ENCODE measurements at places on chromosomes 7 and 10. TPM values are rescaled to one million over a fixed set of nuclear protein-coding genes. Genes with fewer than 3 reads are reported as not detected.

DNA sequence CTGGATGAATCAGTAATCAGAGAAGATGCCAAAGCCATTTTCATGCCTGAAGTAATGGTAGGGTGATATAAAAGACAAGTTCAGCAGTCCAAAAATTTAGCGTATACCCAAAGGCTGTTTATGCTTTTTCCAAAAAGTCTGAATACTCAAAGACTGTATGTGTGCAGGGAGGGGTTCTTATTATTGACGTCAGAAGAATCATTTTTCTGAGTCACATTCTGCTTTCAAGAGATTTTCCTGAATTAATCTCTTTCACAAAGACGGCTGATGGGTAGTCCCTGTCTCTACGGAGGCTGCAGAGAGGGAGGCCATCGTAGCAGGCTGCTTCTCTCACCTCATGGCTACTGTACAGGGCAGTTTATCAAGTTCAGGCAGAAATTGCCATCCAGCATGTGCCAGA is 30.7 kb upstream of the ABLIM1 start:
- no peak for DNase-seq

- DNase-seq, result no peak
These were observed 50.9 kb downstream of the SEMA3D start for GRCh38 chr7:85135977-85136376.

The PNLIPRP2 gene
- total RNA-seq, result not detected

DNA sequence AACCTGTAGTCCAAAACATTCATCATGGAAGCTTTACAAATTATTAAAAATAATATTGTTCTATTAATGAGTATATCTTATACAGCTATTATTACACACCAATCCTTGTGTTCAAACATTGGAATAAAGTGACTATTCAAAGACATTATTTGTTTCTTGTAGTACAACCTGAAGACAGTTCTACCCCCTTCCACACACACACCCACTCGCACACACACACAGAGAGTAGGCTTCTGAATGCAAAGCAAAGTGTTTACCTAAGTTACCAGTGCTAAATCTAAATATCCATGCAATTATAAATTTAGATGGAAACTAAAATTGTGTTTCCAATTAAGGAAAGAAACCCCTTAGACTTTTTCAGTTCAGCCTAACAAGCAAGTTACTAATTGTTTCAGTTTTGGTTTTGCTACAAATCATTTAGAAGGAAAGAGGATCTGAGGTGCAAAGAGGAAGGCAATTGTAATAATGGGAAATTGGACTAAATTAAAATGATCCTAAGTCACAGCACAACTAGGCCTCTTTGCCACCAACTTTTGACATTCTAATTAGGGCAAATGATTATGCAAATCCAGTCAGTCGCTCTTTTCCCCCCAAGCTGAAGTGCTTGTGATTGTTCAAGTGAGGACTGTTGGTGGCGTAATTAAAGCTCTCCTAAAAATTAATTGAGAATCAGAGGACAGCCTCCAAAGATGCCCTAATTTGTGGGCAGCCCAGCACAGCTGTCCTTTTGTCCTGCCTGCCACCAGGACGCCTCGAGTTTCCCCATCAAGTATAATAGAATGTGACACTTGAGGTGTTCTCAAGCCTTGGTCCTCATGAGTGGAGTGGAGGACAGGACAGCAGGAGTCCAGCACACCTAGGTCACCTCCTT is 19.9 kb upstream of the ATOH7 start:
- no peak for DNase-seq

DNA sequence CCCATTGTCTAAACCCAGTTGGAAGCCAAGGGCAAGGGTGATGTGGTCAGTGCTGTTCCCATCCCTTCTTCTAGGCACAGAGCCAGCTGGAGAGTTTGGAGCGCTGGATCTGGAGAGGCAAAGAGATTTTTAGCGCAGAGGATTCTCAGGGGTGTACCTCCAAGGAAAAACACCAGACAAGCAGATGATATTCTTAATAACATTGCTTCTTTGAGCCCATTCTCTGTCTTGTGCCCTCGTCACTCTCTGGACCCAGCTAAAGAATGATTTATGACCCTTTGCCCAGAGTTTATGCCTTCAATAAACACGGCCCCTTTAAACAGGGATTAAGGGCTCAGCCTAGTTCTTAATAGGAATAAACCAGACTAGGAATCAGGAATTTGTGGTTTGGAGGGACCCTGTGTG is 4.7 kb upstream of the HIP1 start:
- DNase-seq, result no peak

The ACSM6 gene
- total RNA-seq, result not detected

GRCh38 chr10:47401874-47402640 is 18.0 kb upstream of the ZNF488 start:
- no peak for DNase-seq

The IFIT2 gene
- 10.2 TPM for total RNA-seq

- no peak for DNase-seq
These were observed 136.6 kb upstream of the ZNF32 start for GRCh38 chr10:43785252-43785651.

DNA sequence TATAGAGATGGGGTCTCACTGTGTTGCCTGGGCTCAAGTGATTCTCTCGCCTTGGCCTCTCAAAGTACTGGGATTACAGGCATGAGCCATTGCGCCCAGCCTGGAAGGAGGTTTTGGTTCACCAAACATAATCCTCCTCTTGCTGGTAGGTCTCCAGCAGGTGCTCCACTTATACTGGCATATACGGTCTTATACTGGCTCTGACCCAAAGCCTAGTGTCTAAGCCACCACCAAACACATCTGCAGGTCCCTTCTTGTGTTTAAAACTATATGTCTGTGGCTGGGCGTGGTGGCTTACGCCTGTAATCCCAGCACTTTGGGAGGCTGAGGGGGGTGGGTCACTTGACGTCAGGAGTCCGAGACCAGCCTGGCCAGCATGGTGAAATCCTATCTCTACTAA is 5.4 kb downstream of the MBLAC1 start:
- DNase-seq, result no peak

DNA sequence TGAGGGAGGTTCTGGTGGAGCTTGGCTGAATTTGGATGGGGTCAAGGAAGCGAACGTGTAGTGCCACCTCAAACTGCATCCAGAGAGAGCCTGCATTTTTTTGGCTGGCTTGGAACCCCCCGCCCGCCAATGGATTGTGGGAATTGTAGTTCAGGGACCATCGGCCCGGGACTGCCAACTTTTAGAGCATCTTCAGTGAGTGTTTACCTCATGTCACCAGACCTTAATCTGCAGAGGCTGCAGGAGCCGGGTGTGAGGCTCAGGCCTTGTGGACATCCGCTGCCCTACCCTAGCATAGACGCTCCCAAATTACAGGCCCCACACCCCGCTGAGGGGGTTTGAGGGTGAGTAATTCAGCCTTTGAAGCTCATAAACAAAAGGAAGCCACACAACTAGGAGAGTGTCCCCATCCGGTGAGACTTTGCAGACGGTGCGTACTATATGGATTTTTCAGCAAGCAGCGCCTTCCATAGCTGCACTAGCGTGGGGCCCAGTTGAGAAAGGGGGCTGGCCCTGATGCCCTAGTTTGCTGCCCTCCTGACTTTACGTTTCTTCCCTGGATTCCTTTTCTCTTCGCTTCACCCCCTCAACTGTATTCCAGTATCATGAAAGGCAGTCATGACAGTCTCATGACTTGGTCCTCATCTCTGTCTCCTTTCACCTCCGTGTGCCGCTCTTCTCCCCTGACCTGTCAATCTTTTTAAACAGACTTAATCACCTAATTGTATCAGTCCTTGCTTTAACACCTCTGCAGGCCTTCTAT is 717 bp downstream of the CNPY4 start:
- peak; percentile 77 for DNase-seq

DNA sequence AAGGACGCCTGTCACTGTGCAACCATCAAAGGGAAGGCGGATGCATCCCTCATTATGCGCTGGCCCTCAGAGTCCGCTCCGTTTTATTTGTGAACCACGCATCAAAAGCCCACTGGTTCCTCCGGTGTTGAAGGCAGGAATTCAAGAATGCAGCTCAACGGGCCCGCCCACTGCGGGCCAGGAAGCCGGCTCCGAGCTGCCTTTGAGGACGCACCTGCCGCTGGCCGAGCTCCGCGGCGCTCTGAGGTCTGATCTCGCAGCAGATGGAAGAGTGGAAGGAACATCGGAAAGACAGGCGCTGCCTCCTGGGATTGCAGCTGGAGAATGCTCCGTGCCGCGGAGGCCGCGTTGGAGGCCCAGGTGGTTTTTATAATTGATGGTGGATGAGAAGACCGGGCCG is 56.9 kb upstream of the ADGRA1 start:
- no peak for DNase-seq

The GPRIN2 gene
- total RNA-seq, result not detected

The EGFR gene
- total RNA-seq, result not detected

The C10orf143 gene
- total RNA-seq, result 5.5 TPM

GRCh38 chr10:14116021-14116420 is 214.7 kb downstream of the FRMD4A start:
- DNase-seq, result no peak

- DNase-seq, result no peak
These were observed 353.0 kb downstream of the ANKRD30A start for GRCh38 chr10:37478381-37478780.

GRCh38 chr10:128125416-128125943 is 743 bp downstream of the MKI67 start:
- DNase-seq, result peak; percentile 31

The CYP26A1 gene
- total RNA-seq, result not detected

DNA sequence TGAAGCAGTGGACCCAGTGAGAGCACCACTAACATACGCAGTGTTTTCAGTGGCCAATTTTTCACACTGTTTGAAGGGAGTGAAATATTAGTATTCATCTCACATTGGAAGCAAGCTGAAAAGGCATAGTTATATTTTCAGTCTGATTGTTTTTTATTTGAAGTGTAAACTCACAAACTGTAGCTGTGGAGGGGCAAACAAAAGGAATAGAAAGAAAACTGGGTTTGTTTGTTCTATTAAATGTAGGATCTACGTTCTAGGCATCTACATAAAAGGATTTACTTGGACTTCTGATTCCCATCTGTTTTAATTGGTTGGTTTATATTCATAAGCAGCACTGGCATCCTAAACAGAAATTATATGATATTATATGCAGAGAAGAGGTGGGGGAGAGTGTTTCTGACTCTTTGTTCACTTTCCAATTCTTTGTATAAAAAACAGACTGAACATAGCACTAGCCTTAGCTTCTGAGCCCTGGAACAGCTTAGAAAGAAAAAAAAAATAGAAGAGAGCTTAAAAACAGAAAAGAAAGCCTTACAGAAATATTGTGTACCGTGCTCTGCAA is 447.8 kb upstream of the KCND2 start:
- DNase-seq, result no peak

DNA sequence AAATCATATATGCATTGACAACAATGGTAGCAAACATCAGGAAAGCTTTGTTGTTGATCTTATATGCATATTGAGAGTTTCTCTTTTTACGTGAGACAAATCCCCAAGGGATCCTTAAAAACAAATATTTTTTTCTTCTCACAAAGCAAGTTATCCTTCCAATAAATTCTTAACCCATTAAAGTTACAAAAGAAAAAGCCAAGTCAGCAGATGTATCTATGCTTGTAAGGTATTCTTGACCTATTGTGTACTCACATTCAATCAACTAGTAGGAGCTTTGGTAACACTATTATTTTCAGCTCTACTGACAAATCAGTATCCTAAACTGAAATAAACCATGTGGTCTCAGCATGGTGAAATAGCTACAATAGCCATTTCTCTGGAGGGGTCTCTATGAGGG is 586.3 kb downstream of the CNTNAP2 start:
- DNase-seq, result no peak

DNA sequence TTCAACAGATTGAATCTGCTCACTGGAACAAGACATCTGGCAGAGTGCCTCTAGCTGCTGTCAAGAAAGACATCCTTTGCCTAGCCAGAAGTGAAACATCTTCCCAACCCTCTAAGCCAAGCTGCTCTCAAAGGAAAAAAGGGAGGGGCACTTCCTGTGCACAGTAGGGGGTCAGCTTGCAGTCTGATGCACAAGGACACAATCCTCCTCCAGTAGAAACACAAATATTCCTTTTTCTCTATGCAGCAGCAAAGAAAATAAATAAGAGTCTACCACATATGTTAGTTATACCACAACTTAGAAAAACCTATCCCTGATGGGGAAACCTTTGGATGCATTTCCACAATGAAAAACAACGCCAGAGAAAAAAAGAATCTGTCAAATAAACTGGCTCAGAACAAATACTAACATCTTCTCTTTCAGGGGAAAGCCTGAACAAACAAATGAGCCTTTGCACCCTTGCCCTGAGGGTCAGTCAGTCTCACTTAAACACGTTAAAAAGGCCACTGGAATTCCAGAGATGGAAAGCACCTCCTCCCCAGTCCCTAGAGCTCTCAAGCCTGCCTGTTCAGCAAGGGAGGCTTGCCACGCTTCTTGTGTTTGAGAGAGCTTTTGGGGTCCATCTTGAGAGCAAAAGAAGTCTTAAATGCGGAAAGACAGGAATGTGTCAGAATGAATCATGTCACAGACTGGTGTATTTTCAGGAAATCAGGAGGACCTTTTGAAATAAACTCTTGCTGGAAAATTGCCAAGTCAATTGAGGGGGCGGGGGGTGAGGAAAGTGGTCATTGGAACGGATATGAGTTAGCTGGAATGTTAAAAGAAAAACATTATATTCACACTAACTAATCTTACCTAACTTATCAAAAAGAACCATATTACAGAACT is 7.5 kb downstream of the LAMB1 start:
- no peak for DNase-seq

The SPACDR gene
- total RNA-seq, result 3.0 TPM

The CRHR2 gene
- not detected for total RNA-seq

GRCh38 chr10:101075775-101076174 is 14.0 kb downstream of the KAZALD1 start:
- no peak for DNase-seq

- DNase-seq, result no peak
These were observed 309.2 kb upstream of the ZMIZ1 start for GRCh38 chr10:78759456-78760120.

DNA sequence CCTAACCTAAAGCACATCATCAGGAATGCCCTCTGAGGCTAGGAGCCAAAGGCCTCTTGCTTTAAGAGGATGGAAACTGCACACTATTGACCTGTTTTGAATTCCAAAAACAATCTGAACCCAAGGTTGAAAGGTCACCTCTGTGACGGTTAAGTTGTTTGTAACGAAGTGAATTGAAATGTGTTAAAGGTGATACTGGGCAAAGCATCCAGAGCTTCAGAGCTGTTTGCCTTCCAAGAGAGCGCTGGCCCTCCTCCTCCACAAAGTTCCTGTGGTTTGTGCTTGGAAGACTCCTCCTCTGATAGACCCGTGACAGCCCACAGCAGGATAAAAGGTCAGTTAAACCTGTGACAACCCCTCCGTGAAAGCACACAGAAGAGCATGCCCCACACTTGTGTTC is 133.7 kb upstream of the CTTNBP2 start:
- no peak for DNase-seq

GRCh38 chr7:79810916-79811315 is 323.7 kb upstream of the GNAI1 start:
- no peak for DNase-seq

DNA sequence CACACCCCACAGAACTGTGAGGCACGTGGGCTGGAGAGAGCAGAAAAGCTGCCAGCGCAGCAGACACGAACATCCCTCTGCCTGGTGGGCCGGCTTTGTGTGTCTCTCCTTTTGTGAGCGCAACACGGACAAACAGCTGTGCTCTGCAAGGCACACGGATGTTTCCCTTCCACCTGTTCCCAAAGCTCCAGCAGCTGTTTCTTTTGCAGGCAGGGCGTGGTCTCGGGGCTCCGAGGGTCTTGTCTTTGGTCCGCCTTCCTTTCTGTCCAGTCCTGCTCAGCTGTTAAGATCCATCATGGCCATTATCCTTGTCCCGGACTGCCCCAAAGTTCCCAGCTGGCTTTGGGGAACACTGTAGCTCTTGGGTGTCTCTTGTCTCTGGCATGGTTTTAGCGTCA is 32.7 kb upstream of the SH2B2 start:
- DNase-seq, result no peak
